Stimulated activated CD4-positive, alpha-beta T cell treated with anti-CD3 and anti-CD28 coated beads, Interleukin-4, amount 100 ng/mL, for 48 hours (primary cell): ENCODE measurements at places on chromosomes 12 and 14.

- DNase-seq, result no peak
These were observed 404.0 kb upstream of the ATP2B1 start for GRCh38 chr12:90112666-90113065.

DNA sequence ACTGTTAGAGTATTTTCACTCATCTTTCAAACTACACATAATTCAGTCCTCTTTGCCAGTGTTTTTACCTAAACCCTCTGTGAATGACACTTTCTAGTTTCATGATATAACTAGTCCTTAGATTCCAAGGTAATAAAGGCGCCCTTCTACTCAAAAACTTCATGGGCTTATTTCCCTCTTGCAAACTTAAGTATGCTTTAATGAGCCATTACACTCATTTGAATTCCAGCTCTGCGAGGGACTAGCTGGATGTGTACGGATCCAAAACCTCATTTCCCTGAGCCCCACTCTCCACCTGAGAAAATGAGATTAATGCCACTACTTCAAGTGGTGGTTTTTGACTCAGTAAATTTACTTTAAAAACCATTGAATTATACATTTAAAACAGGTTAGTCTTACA lies 141.1 kb downstream of the NDUFA12 start:
- DNase-seq, result no peak

- DNase-seq, result no peak
These were observed 200.3 kb downstream of the CNTN1 start for GRCh38 chr12:40892528-40892927.

- no peak for DNase-seq
These were observed 311.0 kb downstream of the GRIN2B start for GRCh38 chr12:13670285-13670866.

DNA sequence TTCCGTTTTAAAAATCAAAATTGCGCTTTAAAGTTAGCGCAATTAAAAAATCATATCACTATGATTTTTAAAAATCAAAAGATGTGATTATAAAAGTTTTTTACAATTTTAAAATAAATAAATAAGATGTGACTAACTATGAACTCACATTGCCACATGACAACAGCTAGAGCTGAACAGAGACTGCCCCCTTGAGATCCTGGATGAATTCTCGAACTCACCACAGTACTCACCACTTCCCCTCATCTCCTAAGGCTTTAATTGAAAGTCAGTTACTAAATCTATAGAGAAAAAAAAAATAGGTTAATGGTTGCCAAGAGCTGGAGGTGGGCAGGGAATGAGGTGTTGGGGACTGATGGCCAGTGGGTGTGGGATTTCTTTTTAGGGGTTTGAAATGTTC lies 384.2 kb downstream of the ZFP36L1 start:
- no peak for DNase-seq

DNA sequence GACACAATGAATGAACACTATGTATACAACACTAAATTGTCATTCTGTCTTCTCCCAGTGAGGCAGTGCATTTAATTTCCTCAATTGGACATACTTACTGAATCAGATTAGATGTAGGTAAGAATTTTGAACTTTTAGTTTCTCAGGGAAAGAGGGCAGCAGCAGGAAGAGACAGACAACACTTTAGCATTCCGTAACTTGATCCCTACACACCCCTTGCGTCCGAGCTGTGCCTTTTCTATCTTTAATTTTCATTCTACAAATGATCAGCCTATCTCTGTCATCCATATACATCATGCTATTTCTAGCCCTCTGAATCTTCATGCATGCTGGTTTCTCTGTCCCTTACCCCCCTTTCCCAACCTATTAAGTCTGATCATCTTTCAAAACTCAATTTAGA lies 358.0 kb upstream of the RPL10L start:
- no peak for DNase-seq

DNA sequence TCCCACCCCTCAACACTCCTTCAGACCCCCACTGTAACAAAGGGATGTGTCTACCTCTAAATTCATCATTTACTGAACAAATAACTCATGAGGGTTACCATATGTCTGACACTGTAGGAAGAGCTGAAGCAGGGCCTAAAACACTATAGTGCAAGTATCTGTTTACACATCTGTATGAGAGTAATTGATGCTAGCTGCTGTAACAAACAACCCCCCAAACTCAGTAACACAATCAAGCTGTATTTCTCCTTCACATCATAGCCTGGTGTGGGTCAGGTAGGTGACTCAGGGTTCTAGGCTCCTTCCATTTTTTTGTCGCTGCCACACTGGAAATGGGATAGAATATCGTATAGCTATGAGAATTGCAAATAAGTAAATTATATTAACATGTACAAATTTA lies 65.0 kb downstream of the KICS2 start:
- DNase-seq, result no peak
